ENCODE measurements at places on chromosomes 3 and 15. TPM values are rescaled to one million over a fixed set of nuclear protein-coding genes. Genes with fewer than 3 reads are reported as not detected.

The MESP2 gene
- 0.55 TPM for total RNA-seq

The CILP gene
- 0.97 TPM for total RNA-seq

The ENTPD3 gene
- 6.1 TPM for total RNA-seq

DNA sequence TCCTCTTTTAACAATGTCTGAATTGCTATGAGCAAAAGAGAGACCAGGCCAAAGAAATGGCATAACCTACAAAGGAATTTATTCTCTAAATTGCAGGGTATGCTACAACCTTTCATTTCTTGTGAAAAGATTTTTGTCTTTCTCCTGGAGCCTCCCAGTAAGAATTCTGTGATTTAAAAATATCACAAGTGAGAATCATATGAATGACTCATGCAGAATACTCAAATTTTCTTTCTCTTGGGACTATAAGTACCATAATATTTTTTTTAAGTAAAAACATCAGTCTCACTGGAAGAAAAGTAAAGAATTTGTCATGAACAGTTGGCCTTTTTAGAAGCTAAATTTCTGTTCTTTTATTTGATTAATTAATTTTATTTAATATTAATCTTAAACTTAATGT lies 26.3 kb downstream of the SYNPR start:
- no peaks in the 10 kb centered on the region for H3K27me3 ChIP-seq
- no peaks in the 10 kb centered on the region for H3K36me3 ChIP-seq
- no peaks in the 10 kb centered on the region for H3K4me1 ChIP-seq
- H3K4me3 ChIP-seq, result no peak overlapping the region
- no peak for DNase-seq
- H3K27ac ChIP-seq, result no peak overlapping the region

DNA sequence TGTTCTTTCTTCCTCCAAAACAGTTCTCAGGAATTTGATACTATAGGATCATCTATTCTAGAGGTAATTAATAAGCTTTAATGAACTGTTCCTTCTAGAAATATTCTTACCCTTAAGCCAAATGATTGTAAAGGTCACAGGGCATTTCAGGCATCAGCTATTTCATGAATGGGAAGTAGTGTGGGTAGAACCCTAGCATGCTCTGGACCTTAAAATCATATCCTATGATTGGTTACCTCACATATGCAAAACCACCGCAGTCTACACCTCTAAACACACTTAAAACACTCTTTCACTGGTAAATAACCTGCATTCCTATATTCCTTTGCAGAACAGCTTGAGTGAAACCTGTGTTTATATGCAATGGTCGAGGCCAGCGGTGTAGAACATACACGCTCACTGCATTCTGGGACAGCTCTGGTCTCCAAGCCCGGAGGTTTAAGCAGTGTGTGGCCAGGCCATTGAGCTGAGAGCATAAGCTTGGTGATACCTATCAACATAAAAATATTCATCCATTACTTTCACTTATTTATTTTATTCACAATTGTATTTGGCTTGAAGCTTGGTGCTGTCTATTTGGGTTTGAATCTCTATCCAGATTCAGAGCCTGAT lies 87.7 kb upstream of the RASGRP1 start:
- no peak overlapping the region for H3K27ac ChIP-seq
- H3K27me3 ChIP-seq, result no peaks in the 10 kb centered on the region
- H3K36me3 ChIP-seq, result no peaks in the 10 kb centered on the region

- H3K27ac ChIP-seq, result peak within 1 kb of the TSS; percentile 10
- H3K36me3 ChIP-seq, result no peaks in the 10 kb centered on the region
- no peaks in the 10 kb centered on the region for H3K27me3 ChIP-seq
- peak; percentile 25 for DNase-seq
- peaks cover 8% of the 10 kb centered on the region for H3K4me1 ChIP-seq
Measured at GRCh38 chr3:183555541-183556081, at the start of gene KLHL6. KLHL6 (minus strand) TSS chr3:183555706; CDS start chr3:183555653, 53 bp downstream.

DNA sequence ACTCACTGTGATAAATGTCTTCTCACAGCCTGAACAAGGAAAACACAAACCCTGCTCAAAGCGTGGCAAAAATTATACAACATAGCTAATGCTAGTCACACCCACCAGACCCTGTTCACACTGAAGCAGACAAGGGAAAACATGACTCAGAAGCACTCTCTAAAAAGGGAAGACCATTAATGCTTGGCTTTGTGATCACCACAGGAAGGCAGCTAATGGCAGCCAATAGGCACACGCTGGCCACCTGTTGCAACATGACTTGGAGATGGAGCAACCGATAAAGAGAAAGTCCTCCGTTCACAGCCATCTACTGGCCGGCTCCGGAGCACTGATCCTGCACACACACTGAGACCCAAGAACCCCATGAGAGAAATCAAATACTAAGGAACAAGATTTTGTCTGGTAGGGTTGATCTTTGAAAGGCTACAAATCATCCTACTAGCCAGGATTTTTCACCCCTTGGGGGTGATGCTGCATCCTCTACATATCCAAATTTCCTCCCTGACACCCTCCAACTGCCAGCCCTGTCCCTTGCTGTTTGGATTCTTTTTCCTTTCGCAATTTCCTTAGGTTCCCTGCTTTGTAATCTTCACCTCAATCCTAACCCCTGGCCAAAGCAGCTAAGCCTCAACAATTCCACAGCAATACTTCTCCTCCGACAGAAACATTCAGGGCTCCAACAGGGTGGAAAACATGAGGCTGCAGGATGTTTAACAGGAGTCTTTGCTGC lies 3.2 kb downstream of the ZXDC start:
- H3K36me3 ChIP-seq, result peaks cover 24% of the 10 kb centered on the region
- peak overlapping the region; percentile 85 for H3K27ac ChIP-seq
- no peak overlapping the region for H3K4me3 ChIP-seq
- H3K27me3 ChIP-seq, result no peaks in the 10 kb centered on the region

DNA sequence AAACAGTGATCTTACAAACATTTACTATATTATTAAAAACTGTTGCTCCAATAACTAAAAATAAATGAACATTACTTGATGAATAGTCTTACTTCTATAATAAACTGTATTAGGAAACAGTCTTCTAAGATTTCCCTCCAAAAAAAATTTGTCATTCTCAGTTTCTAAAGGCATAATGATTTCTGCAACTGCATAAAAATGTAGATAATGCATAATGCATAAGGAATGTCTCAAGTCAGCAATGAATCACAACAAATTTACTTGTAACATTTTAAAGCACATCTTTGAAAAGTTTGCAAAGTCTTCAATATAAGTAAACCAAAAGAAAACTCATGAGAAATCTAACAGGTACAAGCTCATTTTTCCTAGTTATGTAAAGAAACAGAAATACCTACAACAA lies 113.5 kb downstream of the VPS13C start:
- no peak overlapping the region for H3K27ac ChIP-seq
- no peaks in the 10 kb centered on the region for H3K4me1 ChIP-seq
- no peaks in the 10 kb centered on the region for H3K27me3 ChIP-seq

GRCh38 chr15:26231096-26231495 lies 368.0 kb upstream of the ATP10A start:
- H3K4me1 ChIP-seq, result no peaks in the 10 kb centered on the region
- H3K36me3 ChIP-seq, result no peaks in the 10 kb centered on the region
- no peak for DNase-seq
- H3K4me3 ChIP-seq, result no peak overlapping the region
- no peaks in the 10 kb centered on the region for H3K27me3 ChIP-seq
- H3K27ac ChIP-seq, result no peak overlapping the region

GRCh38 chr15:37291920-37292319 lies 191.6 kb upstream of the MEIS2 start:
- DNase-seq, result no peak
- H3K36me3 ChIP-seq, result no peaks in the 10 kb centered on the region
- no peaks in the 10 kb centered on the region for H3K27me3 ChIP-seq
- H3K4me3 ChIP-seq, result no peak overlapping the region
- no peak overlapping the region for H3K27ac ChIP-seq
- H3K4me1 ChIP-seq, result no peaks in the 10 kb centered on the region

- H3K27me3 ChIP-seq, result no peaks in the 10 kb centered on the region
- H3K4me1 ChIP-seq, result no peaks in the 10 kb centered on the region
- no peak for DNase-seq
Measured at GRCh38 chr3:46304739-46305138, 49.2 kb upstream of the CCR2 start.

GRCh38 chr3:113166719-113167492 lies 44.5 kb upstream of the BOC start:
- peaks cover 2% of the 10 kb centered on the region for H3K4me1 ChIP-seq
- H3K4me3 ChIP-seq, result no peak overlapping the region
- no peaks in the 10 kb centered on the region for H3K36me3 ChIP-seq
- H3K27me3 ChIP-seq, result no peaks in the 10 kb centered on the region

Measured in lung (tissue), 17 donors.